Stimulated activated CD8-positive, alpha-beta memory T cell treated with anti-CD3 and anti-CD28 coated beads, Interleukin-2, amount 100 ng/mL, for 1 hour (primary cell): ENCODE measurements at places on chromosomes 5 and 9.

DNA sequence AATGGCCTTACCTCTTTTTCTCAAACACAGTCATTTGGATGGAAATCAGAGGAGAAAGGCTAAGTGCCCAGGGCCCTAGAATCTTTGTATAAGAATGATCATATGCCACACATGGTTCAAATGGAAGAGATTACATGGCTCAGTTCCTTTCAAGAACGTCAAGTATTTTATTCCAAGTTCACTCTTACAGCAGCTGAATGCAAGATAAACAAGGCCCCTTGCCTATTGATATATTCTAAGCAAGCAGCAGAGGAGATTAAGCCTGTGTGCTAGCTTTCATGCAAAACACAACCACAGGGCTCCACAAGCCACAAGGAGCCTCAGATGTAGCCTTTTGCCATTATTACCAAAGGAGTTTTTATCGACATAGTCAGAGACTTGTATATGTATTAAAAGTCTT, 55.3 kb upstream of the SLCO6A1 start:
- DNase-seq, result no peak

DNA sequence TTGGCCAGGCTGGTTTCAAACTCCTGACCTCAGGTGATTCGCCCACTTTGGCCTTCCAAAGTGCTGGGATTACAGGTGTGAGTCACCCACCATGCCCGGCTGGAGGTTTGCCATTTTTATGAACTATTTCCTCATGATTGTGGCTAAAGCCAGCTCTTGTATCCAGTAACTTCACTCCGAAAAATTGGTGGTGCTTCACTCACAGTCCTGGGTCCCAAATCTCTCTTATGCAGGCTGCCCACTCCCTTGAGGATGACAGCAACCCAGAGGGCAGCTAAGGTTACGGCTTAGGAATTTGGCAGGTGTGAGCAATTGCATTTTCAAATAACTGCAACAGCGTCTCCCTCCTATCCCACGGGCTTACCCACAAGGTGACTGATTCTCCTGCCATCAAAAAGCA, 23.4 kb upstream of the FUBP3 start:
- DNase-seq, result no peak

DNA sequence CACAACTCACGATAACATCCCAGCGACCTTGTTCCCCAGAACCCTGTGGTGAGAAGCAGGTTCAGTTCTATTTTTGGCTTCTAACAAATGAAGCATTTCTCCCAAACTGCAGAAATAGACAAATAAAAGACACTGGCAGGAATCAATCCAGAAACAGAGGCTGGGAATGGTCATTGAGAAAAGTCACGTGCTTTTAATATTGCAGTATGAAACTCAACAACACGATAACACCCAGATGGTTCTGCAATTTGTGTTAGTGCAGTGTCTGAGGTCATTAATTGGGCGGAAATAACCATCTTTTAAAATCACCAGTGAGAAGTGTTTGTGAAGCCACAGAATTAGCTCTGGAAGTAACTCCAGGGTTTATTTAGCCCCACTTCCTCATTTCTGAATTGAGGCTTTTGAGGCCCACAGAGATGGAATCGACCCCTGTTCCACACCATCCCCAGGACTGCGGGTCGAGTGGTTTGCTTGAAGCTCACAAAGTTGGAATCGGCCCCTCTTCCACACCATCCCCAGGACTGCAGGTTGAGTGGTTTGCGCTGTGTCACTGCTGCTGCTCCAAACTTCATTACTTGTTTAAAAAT, 164.7 kb upstream of the IRX4 start:
- no peak for DNase-seq

- no peak for DNase-seq
Observed at GRCh38 chr9:131008909-131009618, at the start of gene LAMC3. Gene LAMC3 (plus strand): TSS chr9:131009174. CDS start chr9:131009215, 41 bp downstream.

DNA sequence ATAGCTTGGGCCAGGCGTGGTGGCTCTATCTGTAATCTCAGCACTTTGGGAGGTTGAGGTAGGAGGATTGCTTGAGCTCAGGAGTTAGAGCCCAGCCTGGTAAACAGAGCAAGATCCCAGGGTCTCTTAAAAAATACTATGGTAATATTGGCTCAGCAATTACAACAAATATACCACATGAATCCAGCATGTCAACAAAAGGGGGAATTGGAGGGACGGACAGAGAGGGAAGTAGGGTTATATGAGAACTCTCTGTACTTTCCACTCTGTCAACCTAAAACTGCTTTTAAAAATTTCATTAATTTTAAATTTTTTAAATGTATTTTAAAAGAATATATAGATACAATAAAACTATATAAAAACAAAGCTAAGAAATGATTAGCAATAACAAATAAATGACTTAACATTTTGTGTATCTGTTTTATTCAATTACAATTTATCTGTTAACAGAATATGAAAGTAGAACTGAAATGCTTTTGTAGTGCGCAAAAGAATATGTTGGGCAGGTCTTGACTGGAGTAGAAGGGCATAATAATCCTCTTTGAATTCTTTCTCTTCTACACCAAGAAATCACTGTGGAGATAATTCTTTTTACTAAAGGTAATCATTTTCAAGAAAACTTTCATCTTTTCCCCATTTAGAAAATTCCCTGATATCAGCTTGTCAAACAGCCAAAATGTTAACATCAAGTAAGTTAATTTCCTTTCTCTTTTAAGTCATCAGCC, 12.9 kb upstream of the CDC42SE2 start:
- DNase-seq, result no peak

DNA sequence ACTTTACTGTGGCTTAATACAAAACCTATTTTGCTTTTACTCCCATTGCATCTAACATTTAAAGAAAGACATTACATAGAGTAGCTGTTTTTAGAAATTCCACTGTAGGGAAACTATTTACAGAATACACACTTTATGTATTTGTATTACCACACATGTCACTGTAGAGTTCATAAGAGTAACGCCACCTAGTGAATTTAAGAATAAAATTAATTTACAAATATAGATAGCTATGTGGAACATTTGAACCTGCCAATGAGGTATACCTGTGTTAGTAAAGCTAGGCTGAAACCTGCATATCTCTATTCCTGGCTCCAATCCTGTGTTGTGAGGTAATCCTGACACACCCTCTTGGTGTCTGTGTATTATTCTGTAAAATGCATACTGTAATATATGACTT, 234.4 kb downstream of the MAST4 start:
- DNase-seq, result no peak
